Hematopoietic multipotent progenitor cell treated with erythropoietin and hydrocortisone succinate and interleukin-3 and kit ligand, for 4 days (in vitro differentiated cells): ENCODE measurements at places on chromosomes 6 and 20.
A peak's percentile ranks its signal among the peaks of the same experiment; 100 is the strongest.

- no peak for DNase-seq
Observed at GRCh38 chr20:61932711-61933480, 132.8 kb downstream of the TAF4 start.

GRCh38 chr20:9156529-9157280, 87.8 kb downstream of the PLCB4 start:
- no peak for DNase-seq

DNA sequence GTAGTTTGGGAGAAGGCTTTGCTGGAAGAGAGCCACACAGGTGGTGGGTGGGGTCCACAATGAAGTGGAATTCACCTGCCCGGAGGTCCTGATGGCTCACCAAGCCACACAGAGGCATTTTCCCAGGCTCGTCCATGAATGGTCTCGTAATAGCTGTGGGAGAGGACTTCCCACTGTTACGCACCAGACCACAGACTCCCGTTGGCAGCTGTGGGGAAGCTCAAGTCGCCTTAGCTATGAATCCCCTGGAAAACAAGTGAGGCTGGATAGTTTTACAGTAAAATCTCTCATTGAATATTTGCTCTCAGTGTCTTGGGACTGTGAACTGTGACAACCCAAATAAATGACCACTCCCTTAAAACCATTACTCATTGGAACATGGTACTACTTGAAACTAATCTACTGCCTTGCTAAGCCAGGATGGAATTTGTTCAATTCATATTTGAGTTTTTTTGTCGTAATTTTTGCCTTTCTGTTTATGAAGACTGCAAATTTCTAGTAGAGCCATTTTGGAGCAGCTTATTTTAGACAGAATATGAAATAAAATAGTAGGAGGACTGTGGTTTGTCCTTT, 79.4 kb downstream of the JAG1 start:
- no peak for DNase-seq

DNA sequence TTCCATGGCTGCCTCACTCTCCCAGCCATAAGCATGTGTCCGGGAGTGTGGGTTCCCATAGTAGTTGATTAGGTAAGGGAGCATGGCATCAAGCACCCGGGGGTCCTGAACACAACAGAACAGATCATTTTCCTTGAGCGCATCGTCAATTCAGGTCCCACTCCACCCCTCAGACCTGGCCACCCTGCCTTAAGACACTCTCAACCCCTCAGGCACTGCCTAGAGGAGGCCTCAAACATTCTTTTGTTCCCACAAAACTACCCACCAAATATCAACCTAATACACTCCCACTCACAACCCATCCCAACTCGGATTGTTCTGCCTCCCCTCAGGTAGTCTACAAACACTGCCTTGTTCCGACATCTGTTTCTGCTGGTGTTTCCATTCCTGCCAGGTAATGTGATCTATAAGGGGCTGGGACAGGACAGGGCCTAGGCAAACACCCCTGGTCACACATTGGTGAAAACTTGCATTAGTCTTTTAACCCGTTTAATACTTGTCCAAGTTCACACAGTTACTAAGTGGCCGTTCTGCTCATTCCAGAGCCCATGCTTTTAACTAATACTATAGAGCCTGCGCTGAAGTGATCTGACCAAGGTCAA, 1.4 kb downstream of the NFS1 start:
- no peak for DNase-seq

DNA sequence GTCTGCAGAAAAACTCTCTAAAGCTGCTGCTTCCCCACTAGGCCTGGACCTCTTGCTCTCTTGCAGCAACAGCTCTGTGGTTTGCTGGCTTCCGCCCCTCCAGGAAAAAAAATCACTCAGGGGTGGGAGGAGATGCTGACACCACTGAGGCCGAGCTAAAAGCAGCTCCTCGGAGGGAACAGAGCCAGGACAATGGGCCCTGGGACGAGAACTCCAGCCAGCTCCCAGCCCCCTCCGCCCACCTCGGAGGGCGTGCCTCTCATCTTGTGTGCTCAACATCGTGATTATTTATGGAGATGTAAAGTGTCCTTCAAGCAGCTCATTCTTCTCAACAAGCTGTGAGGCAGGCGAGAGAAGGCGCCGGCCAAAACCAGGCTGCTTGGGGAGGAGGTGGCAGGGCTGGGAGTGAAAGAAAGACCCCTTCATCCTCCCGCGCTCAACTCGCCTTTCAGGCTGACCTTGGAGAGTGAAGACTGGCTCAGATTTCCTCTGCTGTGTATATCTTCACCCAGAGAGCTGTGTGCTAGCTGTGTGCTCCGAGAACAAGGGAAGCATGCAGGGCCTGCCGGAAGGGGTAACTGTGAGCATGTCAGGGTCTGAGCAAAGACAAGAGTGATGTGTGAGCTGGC, 53.5 kb upstream of the LRFN2 start:
- DNase-seq, result peak; percentile 50

- no peak for DNase-seq
Observed at GRCh38 chr6:30067460-30068139, 602 bp downstream of the PPP1R11 start.

DNA sequence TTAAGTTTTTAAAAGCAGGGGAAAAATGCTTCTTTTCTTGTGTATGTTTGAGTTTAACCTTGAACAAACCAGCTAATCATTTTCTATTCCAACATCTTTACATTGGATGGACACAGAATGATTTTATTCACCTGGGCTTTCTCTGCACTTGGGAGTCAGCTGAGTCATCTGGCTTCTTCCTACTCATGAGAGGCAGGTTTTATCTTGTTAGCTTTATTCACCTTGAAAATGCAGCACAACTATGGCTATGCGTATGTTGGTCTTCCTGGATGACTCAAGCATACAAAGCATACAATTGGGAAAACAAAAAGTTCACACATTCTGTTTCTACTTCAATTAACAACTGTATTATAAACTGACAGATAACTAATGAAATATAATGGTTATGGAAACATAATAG, 737.7 kb downstream of the FRK start:
- DNase-seq, result no peak

- DNase-seq, result peak; percentile 82
Observed at GRCh38 chr6:88982720-88983119, 19.3 kb upstream of the RNGTT start.

DNA sequence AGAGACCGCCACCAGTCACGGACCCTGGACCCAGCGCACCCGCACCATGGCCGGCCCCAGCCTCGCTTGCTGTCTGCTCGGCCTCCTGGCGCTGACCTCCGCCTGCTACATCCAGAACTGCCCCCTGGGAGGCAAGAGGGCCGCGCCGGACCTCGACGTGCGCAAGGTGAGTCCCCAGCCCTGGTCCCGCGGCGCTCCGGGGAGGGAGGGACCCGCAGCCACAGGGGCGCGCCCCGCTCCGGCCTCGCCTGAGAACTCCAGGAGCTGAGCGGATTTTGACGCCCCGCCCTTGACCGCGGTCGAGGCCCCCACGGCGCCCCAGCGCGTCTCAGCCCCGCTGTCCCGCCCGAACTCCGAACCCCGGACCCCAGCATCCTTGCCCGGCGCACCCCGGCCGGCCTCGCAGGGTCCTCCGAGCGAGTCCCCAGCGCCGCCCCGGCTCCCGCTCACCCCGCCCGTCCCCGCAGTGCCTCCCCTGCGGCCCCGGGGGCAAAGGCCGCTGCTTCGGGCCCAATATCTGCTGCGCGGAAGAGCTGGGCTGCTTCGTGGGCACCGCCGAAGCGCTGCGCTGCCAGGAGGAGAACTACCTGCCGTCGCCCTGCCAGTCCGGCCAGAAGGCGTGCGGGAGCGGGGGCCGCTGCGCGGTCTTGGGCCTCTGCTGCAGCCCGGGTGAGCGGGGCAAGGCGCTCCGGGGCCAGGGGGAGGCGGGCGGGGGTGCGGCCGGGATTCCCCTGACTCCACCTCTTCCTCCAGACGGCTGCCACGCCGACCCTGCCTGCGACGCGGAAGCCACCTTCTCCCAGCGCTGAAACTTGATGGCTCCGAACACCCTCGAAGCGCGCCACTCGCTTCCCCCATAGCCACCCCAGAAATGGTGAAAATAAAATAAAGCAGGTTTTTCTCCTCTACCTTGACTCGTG, at the start of gene OXT:
Gene OXT (plus strand): TSS at position 11 of the 920 bp plus-strand sequence. CDS start 36 bp downstream, at position 47.
- DNase-seq, result peak; percentile 79

GRCh38 chr20:48769069-48769983, 58.5 kb downstream of the PREX1 start:
- peak; percentile 66 for DNase-seq

- DNase-seq, result peak; percentile 75
Observed at GRCh38 chr6:110875548-110876169, 1.1 kb downstream of the AMD1 start.

DNA sequence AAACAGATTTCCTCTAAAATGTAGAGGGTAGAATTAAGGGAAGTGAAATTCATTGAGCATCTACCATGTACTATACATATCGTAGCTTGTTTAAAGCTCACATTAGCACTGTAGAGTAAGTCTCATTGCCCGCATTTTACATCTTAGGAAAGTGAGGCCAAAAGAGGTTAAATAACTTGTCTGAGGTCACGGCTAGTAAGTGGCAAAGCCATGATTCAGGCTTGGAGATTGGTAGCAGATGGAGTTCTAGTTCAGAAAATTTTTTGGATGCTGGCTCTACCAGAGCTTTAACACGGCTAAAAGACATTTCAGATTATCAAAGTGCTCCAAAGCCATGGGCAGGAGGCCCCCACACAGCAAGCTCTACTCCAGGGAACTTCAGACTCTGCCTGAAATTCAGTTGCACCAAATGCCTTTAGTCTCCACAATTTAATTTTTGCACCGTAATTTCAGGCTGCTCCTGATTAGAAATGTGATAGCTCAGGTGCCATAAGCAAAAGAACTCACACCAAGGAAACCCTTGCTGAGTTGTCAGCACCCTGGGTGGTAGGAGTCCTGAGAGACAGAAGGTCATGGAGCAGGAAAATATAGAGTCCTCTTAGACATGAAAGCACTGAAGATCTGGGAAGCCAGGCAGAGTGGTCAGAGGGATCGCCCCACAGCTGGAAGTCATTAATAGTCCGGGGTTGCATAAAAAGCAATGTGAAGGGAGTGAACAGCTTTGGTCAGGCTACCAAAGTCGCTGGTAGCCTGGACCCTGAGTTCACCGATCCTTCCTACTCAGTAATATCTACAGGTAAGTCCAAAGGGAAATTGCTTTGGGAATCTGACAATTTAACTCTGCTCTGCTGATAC, 55.2 kb upstream of the ASIP start:
- no peak for DNase-seq

GRCh38 chr6:33779290-33779689, 9.6 kb downstream of the LEMD2 start:
- peak; percentile 25 for DNase-seq

DNA sequence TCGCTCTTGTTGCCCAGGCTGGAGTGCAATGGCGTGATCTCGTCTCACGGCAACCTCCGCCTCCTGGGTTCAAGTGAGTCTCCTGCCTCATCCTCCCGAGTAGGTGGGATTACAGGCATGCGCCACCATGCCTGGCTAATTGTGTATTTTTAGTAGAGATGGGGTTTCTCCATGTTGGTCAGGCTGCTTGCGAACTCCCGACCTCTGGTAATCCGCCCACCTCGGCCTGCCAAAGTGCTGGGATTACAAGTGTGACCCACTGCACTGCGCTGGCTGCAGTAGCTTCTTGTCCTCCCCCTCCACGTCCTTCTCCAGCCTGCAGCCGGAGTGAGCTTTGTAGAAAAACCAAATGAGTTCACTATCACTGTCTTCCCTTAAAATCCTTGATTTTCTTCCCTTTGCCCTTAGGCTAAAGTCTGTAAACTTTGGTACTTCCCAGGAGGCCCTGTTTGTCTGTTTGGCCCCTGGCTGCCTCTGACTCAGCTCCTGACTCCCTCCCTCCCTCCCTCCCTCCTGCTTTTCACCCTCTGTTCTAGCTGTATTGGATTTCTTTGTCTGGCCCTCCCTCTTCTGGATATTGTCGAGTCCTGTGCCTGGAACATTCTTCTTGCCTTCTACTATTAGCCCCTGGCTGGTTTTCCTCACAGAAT, 12.9 kb downstream of the PARD6B start:
- no peak for DNase-seq

DNA sequence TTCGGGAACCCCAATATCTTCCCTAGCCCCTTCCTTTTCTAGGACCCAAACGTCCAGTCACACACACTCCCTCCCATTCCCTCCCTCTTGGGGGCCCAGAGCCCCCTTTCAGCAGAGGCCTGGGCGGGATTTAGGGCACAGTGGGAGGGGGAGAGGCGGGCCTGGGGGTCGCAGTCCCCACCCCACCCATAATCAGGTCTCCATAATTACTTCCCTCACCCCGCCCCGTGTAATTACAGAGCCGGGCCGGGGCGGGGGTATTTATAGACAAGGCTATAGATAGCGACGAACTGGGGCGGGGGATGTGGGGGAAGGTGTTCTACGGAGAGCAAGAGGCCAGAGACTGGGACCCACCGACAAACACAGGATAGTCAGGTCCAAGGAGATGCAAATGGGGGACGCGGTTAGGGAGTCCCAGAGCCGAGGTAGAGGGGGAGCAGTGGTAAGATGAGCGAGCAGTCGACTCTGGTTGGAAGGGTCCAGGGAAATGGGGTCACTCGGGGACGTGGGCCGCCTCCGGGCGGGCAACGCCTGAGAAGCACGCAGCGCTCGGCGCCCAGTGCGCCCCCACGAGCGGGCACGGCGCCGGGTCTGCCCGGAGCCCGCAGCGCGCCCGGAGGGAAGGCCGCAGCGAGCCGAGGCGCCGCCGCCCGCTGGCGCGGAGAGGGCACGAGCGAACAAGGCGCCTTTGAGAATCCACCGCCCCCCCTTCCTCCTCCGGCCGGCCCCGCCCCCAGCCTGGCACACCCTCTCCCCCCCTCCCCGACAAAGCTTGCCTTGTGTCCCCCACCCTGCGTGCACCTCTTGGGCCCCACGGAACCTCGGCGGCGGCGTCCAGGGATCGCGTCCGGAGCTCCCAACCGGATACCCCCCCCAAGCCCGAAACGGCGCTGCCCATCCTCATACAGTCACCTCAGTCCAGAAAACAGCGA, 670 bp upstream of the COL11A2 start:
- peak; percentile 56 for DNase-seq

- no peak for DNase-seq
Observed at GRCh38 chr6:17847203-17847760, 140.2 kb downstream of the KIF13A start.

DNA sequence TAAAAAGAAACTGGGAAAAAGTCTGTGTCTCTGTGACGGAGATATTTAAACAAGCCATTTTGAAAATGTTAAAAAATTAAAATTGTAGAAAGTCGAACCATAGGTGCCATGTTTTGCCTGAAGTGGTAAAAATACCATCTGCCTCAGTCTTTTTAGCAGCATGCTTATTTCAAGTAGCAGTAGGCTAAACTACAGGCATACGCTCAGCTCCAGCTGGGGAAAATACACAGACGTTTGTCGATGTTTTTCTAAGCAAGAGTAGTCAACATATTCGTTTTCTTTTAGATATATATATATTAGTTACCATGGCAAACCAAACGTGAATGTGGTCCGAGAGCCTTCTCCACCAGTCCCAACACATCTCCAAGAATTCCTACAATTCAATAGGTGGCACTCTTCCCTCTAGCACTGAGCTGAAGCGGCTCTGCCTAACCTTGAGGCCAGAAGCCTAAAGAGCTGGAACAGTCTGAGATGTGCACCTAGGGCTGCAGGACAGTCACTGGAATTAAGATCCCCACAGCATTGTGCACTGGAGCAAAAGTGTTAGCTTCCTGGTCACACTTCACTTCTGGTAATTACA, 70.2 kb upstream of the BEND3 start:
- DNase-seq, result no peak

- no peak for DNase-seq
Observed at GRCh38 chr6:137167702-137168377, 5.6 kb downstream of the IL22RA2 start.
